Stimulated activated effector memory CD8-positive, alpha-beta T cell treated with anti-CD3 and anti-CD28 coated beads, Interleukin-12 subunit alpha, Interleukin-12 subunit beta, amount 100 ng/mL, for 72 hours (primary cell): ENCODE measurements at places on chromosomes 7 and 10.

- no peak for DNase-seq
These were observed 834.3 kb upstream of the C7orf33 start for GRCh38 chr7:147756300-147756699.

GRCh38 chr10:21300551-21300950 is 224.9 kb downstream of the SKIDA1 start:
- no peak for DNase-seq

- DNase-seq = no peak
These were observed 150.6 kb downstream of the TRIL start for GRCh38 chr7:28807396-28807994.

- DNase-seq = no peak
These were observed 125.6 kb upstream of the HABP2 start for GRCh38 chr10:113427236-113427735.

GRCh38 chr10:79905322-79906314 is 43.3 kb downstream of the SFTPD start:
- no peak for DNase-seq

DNA sequence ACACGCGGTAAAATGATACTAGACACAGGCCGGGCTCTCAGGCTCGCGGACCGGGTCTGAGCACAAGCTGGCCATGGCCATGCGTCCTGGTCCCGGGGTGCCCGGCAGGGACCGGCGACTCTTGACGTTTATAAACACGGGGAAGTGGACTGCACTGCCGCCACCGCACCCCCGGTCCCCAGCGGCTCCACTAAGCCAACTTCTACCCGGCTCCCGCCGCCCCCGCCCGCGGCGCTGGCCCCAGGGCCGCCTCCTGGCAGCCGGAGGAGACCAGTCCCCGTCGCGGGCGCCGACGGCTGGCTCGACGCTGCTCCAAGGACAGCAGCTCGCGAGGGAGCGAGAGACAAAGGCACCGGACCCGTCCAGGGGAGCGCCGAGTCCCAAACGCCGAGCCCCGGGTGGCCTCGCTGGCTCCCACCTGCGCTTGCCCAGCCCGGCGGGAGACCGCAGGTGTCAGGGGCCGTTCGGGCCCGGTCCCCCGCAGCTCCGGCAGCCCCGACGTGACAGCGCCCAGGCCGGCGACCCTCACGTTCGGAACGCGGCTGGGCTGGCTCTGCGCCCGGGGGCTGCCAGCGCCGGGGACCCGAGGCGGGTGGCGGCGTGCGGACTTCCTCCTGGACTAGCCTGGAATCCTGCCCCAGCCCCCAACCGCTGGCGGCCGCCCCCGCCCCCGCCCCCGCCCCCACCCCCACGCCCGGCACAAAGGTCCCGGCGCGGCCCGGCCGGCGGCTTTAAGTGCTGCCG is 517 bp downstream of the ITGB1 start:
- peak; percentile 79 for DNase-seq

DNA sequence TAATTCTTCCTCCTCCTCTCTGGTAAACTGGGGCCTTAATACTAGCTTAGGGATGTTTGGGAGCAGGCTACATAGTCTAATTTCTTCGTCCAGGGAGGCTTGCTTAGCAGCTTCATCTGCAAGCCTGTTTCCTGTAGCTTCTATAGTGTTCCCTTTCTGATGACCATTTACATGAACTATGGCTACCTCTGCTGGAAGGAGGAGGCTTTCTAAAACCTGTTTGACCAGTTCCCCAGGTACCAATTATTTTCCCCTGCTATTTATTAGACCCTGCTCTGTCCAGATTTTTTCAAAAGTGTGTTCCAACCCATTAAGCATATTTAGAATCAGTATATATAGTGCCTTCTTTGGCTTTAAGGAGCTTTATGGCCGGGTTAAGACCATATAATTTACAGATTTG is 38.8 kb upstream of the DNAH11 start:
- no peak for DNase-seq

DNA sequence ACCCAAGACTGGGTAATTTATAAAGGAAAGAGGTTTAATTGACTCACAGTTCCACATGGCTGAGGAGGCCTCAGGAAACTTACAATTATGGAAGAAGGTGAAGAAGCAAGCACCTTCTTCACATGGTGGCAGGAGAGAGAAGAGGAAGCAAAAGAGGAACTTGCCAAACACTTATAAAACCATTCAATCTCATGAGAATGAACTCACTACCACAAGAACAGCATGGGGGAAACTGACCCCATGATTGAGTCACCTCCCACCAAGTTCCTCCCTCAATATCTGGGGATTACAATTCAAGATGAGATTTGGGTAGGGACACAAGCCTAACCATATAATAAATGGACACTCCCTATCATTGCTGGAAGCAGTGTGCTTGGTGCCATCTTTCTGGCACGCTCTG is 506.3 kb downstream of the CALN1 start:
- no peak for DNase-seq

- no peak for DNase-seq
These were observed 27.2 kb upstream of the ATP6V0A4 start for GRCh38 chr7:138825049-138825721.

DNA sequence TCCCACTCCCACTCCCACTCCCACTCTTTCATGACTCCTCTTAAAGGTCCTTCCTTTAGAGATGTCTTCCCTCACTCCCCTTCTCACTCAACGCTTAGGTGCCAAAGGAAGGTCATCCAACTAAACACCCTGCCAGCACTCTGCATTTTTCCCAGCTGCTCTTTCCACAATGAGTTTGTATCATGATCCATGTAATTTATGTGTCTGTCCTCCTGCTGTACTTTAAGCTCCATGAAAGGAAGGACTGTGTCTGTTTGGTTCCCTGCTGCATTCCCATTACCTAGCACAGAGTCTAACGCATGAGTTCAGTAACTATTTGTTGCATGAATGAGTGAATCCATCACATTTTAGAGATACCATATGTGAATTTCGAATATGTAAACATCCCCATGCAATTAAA is 252.7 kb downstream of the KIF20B start:
- DNase-seq = no peak

- no peak for DNase-seq
These were observed 14.8 kb downstream of the BBS9 start for GRCh38 chr7:33143996-33144718.

- no peak for DNase-seq
These were observed 354.8 kb upstream of the KCND2 start for GRCh38 chr7:119918185-119918584.
